ENCODE measurements at places on chromosomes 11 and 22.

GRCh38 chr11:132427611-132428010, 1057.2 kb downstream of the NTM start:
- DNase-seq: no peak

DNA sequence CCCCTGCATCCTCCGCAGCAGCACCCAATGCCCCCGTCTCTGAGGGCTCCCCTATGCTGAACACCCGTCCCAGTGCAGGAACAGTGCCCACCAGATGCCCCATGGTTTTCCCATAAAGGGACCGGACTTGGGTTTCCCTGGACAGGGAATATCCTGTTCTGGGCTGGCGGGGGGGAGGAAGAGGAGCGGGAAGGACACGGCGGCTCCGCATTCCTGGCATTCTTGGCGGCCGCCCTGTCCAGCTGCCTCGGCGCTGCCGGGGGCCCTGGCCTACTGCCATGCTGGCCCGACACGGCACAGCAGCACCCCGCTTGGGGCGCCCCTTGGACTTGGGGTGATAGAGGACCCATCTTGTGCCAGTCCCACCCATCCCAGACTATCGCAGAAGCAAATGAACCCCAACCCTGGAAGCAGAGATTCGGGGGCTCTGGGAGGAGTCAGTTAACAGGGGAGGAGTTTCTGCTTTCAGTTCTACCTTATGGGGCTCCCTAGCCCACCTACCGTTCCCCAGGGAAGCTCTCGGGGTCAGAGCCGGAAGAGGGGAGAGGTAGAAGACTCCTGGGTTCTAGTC, 23.7 kb upstream of the CBX7 start:
- DNase-seq: no peak

DNA sequence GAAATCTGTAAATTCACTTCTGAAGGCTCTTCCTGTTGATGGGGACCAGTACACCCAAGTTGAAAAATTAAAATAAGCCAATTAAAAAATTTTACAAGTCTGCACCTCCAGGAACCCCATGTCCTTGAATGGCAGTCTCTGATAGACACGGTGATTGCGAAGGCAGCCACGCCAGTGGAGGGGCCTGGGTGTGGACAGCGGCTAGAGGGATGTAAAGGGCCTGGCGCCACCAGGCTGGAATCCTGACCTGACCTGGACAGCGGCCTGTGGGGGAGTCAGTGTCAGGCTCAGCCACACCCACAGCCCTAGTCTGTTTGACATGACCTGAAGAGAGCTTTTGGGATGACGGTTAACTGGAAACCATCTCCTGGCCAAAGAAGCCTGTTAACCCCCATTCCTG, 49.5 kb upstream of the RFPL3 start:
- no peak for DNase-seq

DNA sequence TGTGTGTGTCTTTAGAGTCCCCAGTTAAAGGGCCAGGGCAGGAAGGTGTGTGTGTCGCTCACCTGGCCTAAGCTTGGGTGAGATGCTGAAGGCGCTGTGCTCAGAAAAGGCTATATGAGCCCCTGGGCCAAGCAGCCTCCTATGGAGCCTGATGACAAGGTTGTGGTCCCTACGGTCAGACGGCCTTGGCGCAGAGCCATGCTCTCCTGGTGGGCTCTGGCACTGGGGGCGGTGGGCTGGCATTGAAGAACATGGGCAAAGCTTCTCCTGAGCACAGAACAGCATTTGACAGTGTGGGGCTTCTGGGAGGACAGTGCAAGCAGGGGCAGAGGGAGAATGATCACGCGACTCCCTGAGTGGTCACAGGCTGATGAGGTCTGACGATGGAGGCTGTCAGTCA, 10.7 kb upstream of the LRRC10B start:
- no peak for DNase-seq

DNA sequence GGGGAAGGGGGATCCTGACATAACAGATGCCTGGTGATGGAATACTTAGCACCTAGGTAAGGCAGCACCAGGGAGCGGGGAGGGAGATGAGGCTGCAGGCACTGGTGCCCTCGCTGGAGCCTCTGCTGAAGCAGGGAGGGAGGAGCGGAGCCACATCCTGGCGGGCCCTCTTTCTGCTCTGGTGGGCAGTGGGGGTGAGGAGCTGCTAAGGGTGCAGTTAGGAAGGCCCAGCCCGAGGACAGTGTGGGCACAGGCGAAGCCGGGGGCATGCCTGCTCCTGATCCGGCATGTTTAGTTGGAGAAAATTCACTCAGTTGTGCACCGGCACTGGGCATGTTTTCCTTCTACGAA, 83.9 kb downstream of the MED15 start:
- no peak for DNase-seq

GRCh38 chr11:120601536-120601935, 90.0 kb downstream of the GRIK4 start:
- DNase-seq: no peak

DNA sequence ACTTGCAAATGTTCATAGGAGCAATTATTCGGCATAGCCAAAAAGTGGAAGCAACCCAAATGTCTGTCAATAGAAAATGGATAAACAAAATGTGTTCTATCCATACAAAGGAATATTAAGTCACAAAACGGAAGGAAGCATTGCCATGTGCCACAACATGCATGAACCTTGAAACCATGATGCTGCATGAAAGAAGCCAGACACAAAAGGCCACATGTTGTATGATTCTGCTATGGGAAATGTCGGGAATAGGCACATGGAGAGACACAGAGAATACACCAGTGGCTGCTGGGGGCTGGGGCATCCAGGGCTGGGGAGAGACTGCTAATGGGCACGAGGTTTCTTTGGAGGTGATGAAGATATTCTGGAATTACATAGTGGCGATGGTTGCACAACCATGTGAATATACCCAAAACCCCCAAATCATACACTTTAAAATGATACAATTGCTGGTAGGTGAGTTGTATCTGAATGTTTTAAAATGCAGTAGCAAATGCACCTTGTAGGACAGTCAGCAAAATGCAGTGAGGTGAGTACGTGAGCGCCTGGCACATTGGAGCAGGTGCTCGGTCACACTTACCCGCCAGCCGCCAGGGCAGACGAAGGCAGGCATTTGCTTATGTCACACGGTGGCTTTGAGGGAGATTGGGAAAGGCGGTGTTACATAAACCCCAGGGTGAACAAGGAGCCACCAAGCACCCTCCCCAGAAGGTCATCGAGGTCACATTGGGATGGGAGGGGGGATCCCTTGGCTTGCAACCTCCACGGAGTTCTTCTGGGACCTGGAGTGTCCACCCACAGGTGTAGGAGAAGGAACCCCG, 6.3 kb upstream of the OSM start:
- DNase-seq: no peak

GRCh38 chr11:97231231-97231630, 841.4 kb downstream of the JRKL start:
- no peak for DNase-seq

DNA sequence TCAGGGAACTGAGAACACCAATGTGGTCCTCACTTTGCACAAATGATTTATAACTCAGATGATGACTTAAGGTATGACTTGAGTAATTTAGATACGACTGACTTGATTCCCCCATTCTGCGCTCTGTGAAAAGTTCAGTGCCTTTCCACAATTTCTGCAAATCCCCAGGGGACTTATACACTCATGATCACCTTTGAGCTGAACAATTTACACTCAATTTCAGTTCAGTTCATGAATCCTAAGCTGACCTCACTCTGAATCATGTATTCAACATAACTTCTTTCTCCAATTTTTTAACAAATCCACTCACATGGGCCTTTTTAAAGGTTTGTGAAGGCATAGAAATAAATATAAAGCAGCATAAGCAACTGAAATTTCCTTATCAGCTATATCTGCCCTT, 274.2 kb downstream of the FAM76B start:
- no peak for DNase-seq

GRCh38 chr11:41451011-41451410, 8.4 kb downstream of the LRRC4C start:
- no peak for DNase-seq

DNA sequence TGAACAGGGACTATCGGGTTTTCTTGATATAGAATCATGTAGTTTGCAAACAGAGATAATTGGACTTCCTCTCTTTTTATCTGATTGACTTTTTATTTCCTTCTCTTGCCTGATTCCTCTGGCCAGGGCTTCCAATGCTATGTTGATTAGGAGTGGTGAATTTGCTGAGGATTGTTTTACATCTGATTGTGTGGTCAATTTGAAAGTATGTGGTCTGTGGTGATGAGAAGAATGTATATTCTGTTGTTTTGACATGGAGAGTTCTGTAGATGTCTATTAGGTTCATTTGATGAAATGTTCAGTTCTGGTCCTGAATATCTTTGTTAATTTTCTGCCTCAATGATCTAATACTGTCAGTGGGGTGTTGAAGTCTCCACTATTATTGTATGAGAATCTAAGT, 713.2 kb upstream of the CCDC179 start:
- no peak for DNase-seq

Data from activated naive CD4-positive, alpha-beta T cell treated with anti-CD3 and anti-CD28 coated beads, Interleukin-2, amount 10 ng/mL, durations not matched to agents 7 days and 5 days (primary cell).